ENCODE measurements at places on chromosomes 1 and 21.
A peak's percentile ranks its signal among the peaks of the same experiment; 100 is the strongest.

- no peak for DNase-seq
Measured at GRCh38 chr1:16617114-16617631, 3.8 kb upstream of the NBPF1 start.

GRCh38 chr1:200919386-200919785 is 24.7 kb downstream of the INAVA start:
- DNase-seq, result no peak

- no peak for DNase-seq
Measured at GRCh38 chr1:235339746-235340145, 11.4 kb downstream of the GGPS1 start.

- no peak for DNase-seq
Measured at GRCh38 chr1:53274026-53274425, 35.7 kb upstream of the MAGOH start.

DNA sequence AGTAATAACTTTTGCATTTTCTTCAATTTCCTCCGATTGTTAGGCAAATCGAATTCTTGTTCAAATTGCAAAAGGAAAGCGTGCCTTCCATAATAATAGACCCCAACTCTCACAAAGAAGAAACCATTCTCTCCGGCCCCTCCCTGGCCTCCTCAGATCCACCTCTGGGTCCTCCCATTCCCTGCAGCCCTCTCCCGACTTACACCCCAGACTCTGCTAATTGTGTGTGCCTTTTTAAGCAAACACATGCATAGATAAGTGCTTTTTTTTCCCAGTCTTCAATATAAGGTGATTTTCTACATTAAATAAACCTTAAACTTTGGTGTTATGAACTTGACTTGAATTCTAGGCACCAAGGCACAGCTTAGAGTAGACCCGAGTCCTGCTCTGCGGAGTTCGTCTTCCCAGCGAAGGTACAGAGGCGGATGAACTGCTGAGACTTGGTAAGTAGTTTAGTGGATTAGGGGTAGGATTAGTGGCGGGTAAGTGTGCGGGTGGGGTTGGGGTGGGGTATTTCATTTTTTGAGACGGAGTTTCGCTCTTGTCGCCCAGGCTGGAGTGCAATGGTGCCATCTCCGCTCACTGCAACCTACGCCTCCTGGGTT is 1.5 kb downstream of the L1TD1 start:
- DNase-seq, result no peak

- no peak for DNase-seq
Measured at GRCh38 chr1:153506386-153506785, 29.4 kb downstream of the S100A6 start.

- DNase-seq, result peak; percentile 71
Measured at GRCh38 chr1:151006327-151007052, at the start of gene MINDY1. TSS of gene MINDY1 (minus strand) at chr1:151006902. CDS start at chr1:151002617, 4,285 bp downstream.

GRCh38 chr1:8302081-8302956 is 15.6 kb upstream of the SLC45A1 start:
- no peak for DNase-seq

- no peak for DNase-seq
Measured at GRCh38 chr1:39484564-39484963, 6.9 kb upstream of the BMP8A start.

GRCh38 chr1:118627435-118627834 is 360.7 kb downstream of the TBX15 start:
- no peak for DNase-seq

DNA sequence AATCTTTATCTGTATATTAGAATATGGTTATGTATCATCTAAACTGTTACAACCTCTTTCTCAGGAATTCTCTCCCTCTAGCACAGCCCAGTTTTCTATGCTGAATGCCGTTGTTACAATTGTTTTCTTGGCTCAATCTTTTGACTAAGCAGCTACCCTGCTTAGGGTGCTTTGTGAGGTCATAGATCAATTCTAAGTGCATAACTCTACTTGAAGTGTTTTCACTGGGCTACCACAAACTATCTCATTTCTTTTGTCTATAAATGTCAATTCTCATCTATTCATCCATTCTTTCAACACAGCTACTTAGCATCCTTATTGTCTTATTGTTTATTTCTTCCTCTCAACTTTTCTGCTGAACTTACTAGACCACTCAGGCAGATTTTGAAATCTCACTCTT is 77.1 kb downstream of the CEP350 start:
- DNase-seq, result no peak

DNA sequence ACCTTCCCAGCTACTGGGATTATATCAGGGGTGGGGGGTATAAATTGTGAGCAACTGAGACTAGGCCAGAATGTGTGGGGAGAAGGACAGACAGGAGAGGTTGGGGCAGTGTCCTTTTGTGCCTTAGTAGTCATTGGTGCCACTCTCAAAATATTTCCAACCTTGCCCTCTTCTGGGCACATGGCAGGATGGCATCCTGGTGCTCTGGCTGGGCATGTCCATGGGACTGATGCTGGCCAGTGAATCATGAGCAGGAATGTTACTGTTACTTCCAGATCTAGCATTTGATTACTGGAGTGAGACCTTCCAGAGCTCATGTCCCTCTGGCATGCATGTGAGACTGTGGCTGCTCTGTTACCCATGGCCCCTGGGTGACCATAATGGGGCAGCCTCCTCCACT is 151.2 kb downstream of the MATN1 start:
- DNase-seq, result no peak

DNA sequence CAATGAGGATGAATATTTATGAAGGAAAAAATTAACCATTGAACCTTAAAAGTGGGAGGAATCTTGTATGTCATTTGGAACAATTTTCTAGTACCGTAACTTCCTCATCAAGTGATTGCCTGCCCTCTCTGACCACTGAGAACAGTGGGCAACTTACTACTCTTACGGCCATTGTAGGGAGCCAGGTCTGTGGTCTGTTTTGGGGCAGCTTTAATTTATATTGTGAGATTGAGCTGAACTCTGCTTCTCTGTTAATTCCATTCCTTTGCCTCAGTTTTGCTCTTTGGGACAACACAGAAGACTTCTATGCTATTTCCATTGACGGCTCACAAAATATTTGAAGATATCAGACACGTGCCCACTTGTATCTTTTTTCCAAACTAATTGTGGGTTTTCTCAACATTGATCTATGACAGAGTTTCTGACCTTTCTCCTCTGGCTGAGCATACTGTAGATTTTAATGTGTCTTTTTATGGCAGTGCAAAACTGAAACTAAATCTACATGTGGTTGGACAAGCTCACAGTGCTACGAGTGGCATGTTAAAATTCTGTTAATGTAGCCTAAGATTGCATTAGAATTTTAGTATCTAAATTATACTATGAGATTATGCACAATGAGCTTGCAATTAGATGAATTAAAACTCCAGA is 27.8 kb upstream of the ZNF281 start:
- peak; percentile 32 for DNase-seq

GRCh38 chr1:233025567-233025966 is 75.2 kb downstream of the NTPCR start:
- DNase-seq, result no peak

GRCh38 chr21:36041910-36042309 is 18.4 kb downstream of the SETD4 start:
- DNase-seq, result no peak

DNA sequence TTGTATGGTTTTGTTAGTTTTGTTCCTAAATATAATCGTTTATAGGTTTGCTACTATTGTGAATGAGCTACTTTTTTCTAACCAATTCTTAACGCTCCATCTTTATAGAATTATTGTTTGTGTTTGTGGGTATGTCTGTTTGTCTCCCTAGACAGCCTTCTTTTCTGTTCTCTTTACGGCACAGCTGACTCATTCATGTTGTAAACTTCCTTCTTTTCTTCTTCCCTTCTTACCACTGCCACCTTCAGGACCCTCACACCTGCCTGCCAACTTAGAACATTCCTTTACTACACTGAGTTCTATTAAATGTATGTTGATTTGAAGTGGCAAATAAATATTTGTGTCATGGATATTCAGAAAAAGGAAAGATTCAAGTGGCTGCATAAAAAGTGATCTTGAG is 29.1 kb downstream of the AK5 start:
- no peak for DNase-seq
